ENCODE measurements at places on chromosomes 5 and 9.

DNA sequence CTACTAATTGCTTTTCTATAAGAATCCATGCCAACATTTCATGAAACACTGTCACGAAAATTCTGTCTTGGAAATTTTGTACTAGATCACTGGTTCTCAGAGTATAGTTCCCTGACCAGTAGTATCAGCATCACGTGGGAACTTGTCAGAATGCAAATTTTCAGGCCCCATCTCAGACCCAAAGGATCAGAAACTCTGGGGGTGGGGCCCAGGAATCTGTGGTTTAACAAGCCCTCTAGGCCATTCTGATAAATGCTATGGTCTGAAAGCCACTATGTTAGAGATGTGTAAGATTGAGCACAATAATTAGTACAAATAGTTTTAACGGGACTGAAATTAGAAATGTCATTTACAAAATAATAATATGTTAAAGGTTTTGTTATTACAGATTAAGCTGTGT, 615.7 kb upstream of the ARRDC3 start:
- no peak for DNase-seq

- DNase-seq, result no peak
Observed at GRCh38 chr9:96852676-96853075, 1.6 kb downstream of the ZNF782 start.

DNA sequence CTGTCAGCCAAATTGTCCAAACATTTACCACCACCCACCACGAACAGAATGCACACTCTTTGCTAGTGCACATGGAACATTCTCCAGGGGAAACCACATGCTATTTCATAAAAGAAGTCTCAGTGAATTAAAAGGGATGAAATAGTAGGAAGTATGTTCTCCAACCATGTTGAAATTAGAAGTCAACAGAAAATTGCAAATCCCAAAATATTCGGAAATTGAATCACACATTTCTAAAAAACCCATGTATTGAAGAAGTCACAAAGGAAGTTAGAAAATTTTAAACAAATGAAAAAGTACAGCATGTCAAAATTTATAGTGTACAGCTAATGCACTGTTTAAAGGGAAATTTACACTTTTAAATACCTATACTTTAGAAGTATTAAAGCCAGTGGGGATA, 50.8 kb downstream of the TGFBR1 start:
- DNase-seq, result no peak

- DNase-seq, result no peak
Observed at GRCh38 chr5:107376546-107377276, 294.0 kb downstream of the EFNA5 start.

- DNase-seq, result no peak
Observed at GRCh38 chr5:132841305-132841704, 10.9 kb upstream of the SHROOM1 start.

GRCh38 chr5:158820891-158821290, 278.8 kb downstream of the EBF1 start:
- no peak for DNase-seq

GRCh38 chr9:136172412-136173079, 32.4 kb downstream of the LHX3 start:
- DNase-seq, result no peak

GRCh38 chr9:117795271-117795670, 91.1 kb downstream of the TLR4 start:
- no peak for DNase-seq

DNA sequence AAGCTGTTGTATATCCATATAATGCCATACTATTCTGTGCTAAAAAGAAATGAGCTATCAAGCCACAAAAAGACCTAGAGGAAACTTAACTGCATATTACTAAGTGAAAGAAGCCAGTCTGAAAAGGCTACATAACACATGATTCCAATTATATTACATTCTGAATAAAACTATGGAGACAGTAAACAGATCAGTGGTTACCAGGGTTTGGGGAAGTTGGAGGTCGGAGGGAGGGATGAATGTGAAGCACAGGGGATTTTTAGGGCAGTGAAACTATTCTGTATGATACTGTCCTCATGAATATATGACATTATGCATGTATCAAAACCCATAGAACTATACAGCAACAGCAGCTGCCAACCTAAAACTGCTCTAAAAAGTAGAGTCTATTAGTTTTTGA, 5.6 kb upstream of the RFK start:
- no peak for DNase-seq

DNA sequence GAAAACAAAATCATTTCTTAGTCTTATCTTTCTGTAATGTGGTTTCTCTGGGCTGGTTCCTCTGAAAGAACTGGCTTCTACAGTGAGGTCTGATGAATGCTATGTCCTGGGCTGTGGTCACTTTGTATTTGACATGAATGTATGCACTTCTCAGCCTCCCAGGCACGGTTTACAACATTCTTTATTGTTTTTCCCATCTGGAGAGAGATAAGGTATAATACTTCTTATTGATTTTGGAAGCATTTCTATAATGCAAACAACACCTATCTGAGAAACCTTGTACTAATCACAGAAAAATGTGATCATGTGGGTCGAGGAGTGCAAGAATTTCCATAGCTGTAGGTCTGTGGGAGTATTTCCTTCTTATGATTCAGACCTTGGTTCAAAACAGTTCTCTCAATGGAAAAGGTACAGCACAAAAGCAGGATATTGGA, 46.9 kb downstream of the ACTBL2 start:
- no peak for DNase-seq
